Fibroblast of the conjunctiva (primary cell): ENCODE measurements at places on chromosomes 6 and 20.

- no peak for DNase-seq
Observed at GRCh38 chr6:34771727-34772126, 14.4 kb downstream of the SNRPC start.

GRCh38 chr6:168116438-168116974 is 37.5 kb upstream of the FRMD1 start:
- DNase-seq = no peak

DNA sequence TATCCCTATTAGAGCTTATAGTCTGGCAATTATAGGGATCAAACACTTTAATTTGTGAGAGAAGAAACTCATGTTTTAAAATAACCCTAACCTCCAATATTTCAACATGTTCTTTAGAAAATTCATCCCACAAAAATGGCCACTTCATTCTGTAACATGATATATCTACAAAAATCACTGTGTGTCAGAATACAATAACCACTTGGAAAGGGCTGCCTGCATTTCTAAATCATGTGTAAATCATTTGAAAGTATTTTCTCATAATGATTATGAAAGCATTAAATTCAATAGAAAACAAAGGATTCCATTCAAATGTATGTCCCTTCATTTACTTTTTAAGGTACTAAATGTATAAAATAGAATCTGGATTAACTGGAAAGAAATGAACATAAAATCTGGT is 101.4 kb upstream of the NHSL1 start:
- DNase-seq = no peak

GRCh38 chr20:33664762-33665144 is 2.0 kb upstream of the ACTL10 start:
- no peak for DNase-seq

DNA sequence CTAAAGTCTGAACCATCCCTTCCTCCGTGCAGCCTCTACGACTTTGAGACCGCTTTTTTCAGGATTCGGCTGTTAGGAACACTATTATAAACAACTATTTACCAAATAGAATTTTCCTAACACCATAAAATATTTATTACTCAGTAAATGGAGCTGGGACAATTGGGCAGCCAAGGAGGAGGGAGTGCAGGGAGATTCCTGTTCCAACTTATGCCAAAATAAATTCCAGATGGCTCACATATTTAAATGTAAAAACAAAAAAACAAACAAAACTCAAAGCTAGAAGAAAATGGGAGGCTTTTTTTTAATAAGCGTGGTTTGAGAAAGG is 48.1 kb downstream of the TCP11 start:
- DNase-seq = no peak

- peak; percentile 62 for DNase-seq
Observed at GRCh38 chr6:39296745-39297640, 17.2 kb downstream of the KCNK17 start.

GRCh38 chr6:112036088-112036637 is 17.7 kb upstream of the CCN6 start:
- no peak for DNase-seq

DNA sequence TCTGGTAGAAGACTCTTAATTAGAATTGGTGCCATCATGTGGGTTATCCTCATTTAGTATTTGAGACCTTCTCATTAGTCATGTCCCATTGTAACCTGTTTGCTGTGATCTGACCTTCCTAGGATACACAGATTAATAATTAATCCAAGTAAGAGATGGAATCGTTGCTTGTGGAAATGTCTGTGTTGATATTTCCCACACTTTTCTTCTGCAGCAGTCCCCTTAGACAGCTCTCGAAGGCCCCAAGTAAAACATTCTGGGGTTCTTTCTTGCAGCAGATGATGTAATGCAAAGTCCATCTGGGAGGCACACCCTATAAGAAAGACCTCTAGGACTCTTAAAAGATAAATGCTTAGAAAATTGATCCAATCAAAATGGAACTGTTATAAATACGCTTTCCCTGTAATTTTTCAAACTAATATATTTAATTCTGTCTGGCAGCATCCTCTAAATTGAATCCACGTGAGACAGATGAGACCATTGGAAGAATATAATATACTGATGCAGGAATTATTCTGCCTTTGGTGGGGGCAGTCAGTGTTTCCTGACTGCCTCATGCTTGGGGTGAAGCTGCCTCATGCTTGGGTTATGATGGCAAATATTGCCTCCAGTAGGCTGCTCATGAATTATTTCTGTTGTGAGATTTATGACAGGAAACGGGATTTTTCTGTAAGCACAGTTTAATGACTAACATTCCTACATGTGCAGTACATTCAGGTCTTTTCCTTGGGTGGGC is 54.5 kb upstream of the ARMC2 start:
- no peak for DNase-seq

DNA sequence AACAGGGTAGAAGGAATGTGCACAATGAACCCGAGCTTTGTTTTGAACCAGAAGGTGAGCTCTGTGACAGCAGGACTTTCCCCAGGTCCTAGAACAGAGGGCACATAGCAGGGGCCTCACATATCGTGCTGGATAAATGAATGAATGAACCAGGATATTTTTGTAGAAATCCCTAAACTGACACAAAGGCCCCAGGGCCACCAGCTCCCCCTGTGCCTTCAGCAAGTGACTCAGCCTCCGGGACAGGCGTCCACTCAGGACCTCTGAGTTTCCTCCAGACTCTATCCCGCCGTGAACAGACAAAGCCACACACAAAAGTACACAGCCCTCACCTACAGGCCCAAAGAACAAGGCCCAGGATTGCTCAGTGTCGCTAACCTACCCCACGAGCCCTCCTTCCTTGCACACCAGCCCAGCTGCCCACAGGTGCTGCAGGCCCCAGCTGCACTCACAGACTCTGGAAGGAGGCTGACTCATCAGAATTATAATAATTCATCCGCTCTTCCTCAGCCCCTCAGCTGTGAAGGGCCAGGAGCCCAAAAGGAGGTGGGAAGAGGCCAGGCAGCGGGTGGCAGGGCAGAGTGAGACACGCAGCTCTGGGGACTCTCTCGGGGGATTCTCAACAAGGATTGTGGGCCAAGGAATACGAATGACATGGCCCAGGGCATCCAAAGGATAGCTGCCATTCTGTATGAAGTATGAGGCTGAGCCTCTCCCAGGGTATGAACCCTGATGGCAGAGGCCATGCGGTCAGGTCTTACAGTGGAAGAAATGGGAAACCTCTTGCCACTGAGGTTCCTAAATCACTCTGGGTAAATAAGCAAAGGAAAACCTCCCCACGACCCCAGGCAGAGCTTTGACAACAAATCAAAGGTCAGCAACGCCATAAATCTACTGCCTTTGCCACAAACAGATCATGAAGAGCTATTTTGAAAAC is 40.9 kb downstream of the SUMO4 start:
- no peak for DNase-seq

- DNase-seq = no peak
Observed at GRCh38 chr20:36105711-36106226, 48.8 kb upstream of the EPB41L1 start.

GRCh38 chr6:137231895-137232294 is 12.7 kb upstream of the IFNGR1 start:
- DNase-seq = no peak

DNA sequence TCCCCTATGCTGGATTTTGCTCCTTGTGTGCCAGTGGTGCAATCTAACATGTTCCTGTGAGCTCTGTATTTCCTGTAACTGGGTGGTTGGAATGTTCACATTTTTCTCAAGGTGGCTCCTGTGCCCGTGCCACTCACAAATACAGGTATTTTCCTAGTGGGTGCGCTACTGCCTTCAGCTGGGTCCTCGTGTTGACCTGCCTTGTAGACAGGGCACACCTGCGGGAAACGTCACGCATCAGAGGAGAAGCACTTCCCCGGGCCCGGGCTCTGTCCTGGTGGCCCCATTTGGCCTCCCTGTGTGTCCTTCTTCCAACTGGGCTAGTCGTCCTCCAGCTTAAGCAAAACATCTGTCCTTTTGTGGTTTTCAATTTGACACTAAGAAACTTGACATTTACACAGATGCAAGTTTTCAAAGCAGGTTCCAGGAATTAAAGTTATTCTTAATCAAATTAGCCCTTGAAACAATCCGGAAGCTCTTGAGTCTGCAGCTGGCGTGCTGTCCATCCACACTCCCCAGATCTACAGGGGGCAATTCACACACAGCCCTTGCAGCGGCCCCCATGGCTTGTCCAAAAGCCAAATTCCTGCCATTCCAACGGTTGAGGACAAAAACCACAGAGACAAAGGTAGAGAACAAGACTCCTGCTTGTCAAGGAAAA is 275.1 kb downstream of the CDC5L start:
- DNase-seq = no peak

DNA sequence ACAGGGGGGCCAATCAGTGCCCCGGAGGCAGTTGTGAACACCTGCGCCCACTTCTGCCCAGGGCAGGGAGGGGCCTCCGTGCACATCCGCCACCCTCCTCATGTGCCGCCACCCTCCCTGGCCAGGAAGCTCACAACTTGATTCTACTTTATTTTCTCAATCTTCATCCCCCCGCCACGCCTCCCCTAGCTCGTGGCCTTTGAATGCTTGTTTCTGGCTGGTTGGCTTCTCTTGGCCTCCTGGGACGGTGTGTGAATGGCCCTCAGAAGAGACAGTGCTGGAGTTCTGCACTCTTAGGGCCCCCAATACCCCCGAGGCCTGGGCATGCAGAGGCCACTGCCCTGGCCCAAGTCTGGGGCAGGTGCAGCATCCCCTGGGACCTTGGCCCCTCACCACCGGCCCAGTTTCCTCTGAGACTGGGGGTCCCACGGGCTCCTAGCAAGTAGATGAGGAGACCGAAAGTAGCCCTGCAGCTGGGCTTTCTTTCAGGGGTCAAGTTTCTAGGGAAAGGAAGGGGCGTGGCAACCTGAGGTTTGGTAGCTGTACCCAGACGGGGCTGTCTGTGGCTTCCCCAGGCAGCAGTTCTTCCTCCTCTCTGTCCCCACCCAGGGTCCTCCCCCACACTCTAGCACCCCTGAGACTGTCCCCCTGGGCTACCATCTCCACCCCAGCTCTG is 1.3 kb downstream of the RGS19 start:
- DNase-seq = no peak

- no peak for DNase-seq
Observed at GRCh38 chr6:163709693-163710092, 295.2 kb downstream of the QKI start.

DNA sequence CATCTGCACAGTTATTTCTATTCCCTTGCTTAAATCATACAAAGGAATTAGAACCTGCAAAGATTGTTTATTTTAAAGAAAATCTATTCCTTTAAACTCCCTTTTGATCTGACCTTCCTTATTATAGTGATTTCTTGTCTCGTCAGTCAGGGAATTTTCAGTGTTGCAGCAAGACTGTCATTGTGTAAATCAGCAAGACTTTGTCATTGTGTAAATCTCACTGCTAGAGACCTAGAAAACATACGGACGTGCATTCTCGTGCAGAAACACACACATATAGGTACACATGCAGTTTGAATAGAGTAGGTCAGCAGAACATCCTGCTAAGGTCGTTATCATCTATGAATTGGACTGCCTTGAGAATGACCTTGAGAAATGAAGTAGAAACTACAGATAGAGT is 6.2 kb upstream of the SGK1 start:
- no peak for DNase-seq

- DNase-seq = no peak
Observed at GRCh38 chr20:33518071-33518470, 28.2 kb downstream of the CBFA2T2 start.

- no peak for DNase-seq
Observed at GRCh38 chr20:62916703-62917476, 9.4 kb downstream of the DIDO1 start.

- DNase-seq = no peak
Observed at GRCh38 chr6:133701633-133702331, 187.1 kb upstream of the TCF21 start.

DNA sequence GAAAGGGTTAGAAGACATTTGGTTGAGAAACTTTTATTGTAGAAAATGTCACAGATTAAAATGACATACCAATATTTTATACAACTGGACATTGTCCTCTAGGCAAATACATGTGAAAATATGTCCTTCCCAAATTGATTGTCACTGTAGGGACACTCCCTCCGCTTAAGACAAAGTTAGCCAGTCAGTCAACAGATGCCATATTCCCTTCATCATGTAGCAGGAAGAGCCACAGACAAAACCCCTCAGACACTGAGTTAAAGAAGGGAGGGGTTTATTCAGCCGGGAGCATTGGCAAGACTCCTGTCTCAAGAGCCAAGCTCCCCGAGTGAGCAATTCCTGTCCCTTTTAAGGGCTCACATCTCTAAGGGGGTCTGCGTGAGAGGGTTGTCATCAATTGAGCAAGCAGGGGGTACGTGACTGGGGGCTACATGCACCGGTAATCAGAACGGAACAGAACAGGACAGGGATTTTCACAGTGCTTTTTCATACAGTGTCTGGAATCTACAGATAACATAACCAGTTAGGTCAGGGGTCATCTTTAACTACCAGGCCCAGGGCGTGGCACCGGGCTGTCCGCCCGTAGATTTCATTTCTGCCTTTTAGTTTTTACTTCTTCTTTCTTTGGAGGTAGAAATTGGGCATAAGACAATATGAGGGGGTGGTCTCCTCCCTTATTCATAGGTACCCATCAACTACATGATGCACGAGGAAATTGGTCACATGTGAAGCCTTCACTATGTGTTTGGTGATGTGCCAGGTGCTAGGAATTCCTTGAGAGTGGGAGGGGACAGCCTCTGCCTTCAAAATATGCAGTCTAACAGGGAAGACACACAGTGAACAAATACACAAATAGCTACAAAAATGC is 155.7 kb upstream of the CDYL start:
- DNase-seq = no peak

- DNase-seq = no peak
Observed at GRCh38 chr6:111716325-111716724, 110.6 kb upstream of the TRAF3IP2 start.

DNA sequence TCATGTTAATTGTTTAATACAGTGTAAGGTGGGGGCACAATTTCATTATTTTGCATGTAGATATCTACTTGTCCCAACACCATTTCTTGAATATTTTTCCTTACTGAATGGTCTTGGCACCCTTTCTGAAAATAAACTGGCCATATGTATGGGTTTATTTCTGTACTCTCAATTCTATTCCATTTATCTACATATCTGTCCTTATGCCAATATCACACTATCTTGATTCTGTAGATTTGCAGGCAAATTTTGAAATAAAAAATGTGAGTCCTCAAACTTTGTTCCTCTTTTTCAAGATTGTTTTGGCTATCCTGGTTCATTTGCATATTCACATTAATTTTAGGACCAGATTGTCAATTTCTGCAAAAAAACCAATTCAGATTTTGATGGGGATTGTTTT is 34.8 kb downstream of the SCGN start:
- no peak for DNase-seq

GRCh38 chr6:24054388-24054787 is 71.6 kb upstream of the NRSN1 start:
- no peak for DNase-seq
